Activated CD8-positive, alpha-beta memory T cell treated with anti-CD3 and anti-CD28 coated beads for 1 hour (primary cell): ENCODE measurements at places on chromosomes 4 and X.

GRCh38 chr4:99846891-99847290, 30.3 kb downstream of the DAPP1 start:
- DNase-seq, result no peak

- no peak for DNase-seq
Measured at GRCh38 chr4:96175871-96176270, 336.0 kb downstream of the PDHA2 start.

GRCh38 chr4:68803013-68803412, 12.8 kb upstream of the UGT2B10 start:
- no peak for DNase-seq

- DNase-seq, result no peak
Measured at GRCh38 chrX:125295337-125295736, 24.3 kb upstream of the TEX13C start.

DNA sequence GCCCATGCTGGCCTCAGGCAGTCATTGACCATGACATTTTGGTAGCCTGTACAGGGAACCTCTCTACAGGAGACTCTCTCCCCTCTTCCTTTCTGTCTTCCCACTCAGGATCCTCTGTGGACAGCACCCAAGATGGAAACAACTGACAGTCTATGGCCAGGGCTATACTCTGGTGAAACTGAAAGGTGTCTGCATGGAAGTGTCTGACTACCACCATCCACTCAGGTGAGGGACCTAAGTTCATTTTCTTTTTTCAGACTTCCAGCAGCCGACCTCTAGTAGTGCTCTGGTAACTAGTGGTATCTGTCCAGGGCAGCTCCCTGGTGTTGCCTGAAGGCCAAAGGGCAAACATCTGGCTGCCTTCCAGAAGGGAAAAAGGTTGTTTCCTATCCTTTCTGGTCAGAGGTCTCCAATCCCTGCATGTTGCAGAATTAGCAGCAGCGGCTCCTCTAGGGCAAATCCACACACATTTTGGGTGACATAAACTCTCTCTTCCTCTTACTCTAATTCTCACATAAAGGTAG, 804.5 kb downstream of the C4orf33 start:
- DNase-seq, result no peak

GRCh38 chrX:66489339-66489738, 149.5 kb downstream of the EDA2R start:
- DNase-seq, result no peak
